Activated B cell treated with CpG ODN at 0.5 μM for 24 hours (primary cell): ENCODE measurements at places on chromosomes 7 and 10. TPM values are rescaled to one million over a fixed set of nuclear protein-coding genes. Genes with fewer than 3 reads are reported as not detected.

- DNase-seq = no peak
- peaks cover 78% of the 10 kb centered on the region for H3K36me3 ChIP-seq
- H3K4me1 ChIP-seq = peaks cover 64% of the 10 kb centered on the region
- no peak overlapping the region for H3K27ac ChIP-seq
- H3K4me3 ChIP-seq = no peak overlapping the region
Observed at GRCh38 chr7:130908345-130909160, 174.5 kb upstream of the KLF14 start.

DNA sequence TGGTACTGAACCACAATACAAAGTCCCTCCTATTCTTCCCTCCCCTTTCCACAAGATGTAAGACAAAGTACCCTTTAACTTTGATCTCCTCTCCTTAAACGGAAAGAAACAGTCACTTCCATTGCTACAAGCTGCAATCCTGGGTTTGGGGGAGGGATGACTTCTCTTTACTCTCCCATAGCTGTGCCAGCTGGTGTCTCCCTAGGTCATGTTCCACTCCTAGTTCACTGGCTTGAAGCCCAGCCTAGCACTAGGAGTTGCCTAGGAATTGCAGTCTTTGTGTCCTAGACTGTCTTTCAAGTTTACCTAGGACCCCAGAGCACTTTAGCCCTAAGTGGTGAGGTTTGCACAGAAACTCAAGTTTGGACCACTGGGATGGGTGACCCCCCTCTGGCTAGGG lies 311.1 kb downstream of the HPSE2 start:
- H3K4me3 ChIP-seq = no peak overlapping the region
- H3K27me3 ChIP-seq = no peaks in the 10 kb centered on the region
- H3K4me1 ChIP-seq = no peaks in the 10 kb centered on the region
- H3K27ac ChIP-seq = no peak overlapping the region
- no peaks in the 10 kb centered on the region for H3K36me3 ChIP-seq

DNA sequence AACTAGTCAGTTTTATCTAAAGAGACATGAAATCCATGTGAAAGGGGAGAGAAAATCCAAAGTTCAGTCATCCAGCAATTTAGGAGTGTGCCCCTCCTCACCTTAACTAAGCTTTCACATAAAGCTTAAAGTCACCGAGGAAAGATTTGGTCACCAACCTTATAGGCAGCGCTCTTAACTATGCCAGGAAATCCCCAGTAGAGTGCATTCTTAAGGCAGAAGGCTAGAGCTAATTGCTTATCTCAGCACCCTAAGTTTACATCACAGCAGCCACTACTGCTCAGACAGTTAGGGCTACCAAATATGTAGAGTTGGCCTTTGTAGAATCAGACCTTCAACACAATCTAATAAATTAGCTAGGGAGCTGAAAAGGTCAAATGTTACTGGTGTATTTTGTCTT lies 47.9 kb downstream of the MTPN start:
- DNase-seq = no peak
- H3K36me3 ChIP-seq = peaks cover 70% of the 10 kb centered on the region
- no peaks in the 10 kb centered on the region for H3K27me3 ChIP-seq
- no peak overlapping the region for H3K27ac ChIP-seq
- H3K4me1 ChIP-seq = peaks cover 31% of the 10 kb centered on the region
- no peak overlapping the region for H3K4me3 ChIP-seq

DNA sequence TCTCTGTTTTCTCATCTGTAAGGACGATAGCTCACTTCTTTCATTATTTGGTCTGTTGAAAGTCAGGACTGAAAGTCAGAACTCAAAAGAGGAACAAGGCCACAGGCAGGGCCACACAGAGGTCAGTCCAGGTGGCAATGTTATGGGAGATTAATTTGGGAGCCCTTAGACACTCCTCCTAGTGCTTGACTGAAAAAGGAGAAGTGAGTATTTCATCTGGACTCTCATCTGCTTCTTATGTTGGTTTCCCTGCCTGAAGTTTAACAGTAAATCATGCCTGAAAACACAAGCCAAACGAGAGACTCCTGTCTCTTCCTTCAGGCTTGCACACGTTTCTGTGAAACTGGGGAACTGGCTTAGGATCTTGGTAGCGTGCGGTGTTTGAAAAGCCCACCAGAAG lies 248.5 kb downstream of the BUB3 start:
- peak overlapping the region; percentile 59 for H3K4me3 ChIP-seq
- H3K27me3 ChIP-seq = no peaks in the 10 kb centered on the region
- peaks cover 56% of the 10 kb centered on the region for H3K4me1 ChIP-seq
- H3K27ac ChIP-seq = peak overlapping the region; percentile 85

- DNase-seq = no peak
- H3K4me1 ChIP-seq = no peaks in the 10 kb centered on the region
- H3K36me3 ChIP-seq = no peaks in the 10 kb centered on the region
Observed at GRCh38 chr7:26657686-26658388, 206.6 kb downstream of the SKAP2 start.

Gene CLRN3
- total RNA-seq = not detected in 2 replicates

Gene KCNMA1
- 3.3 and 3.7 TPM in 2 replicates for total RNA-seq

Gene PPP1R17
- not detected in 2 replicates for total RNA-seq

Gene UTF1
- not detected in 2 replicates for total RNA-seq

Gene SKIDA1
- 0.60 TPM in 1 of 2 replicates, not detected in the other for total RNA-seq

Gene EGR2
- total RNA-seq = 6.1 and 9.4 TPM in 2 replicates
